ENCODE measurements at places on chromosomes 2 and 18.
A peak's percentile ranks its signal among the peaks of the same experiment; 100 is the strongest.

DNA sequence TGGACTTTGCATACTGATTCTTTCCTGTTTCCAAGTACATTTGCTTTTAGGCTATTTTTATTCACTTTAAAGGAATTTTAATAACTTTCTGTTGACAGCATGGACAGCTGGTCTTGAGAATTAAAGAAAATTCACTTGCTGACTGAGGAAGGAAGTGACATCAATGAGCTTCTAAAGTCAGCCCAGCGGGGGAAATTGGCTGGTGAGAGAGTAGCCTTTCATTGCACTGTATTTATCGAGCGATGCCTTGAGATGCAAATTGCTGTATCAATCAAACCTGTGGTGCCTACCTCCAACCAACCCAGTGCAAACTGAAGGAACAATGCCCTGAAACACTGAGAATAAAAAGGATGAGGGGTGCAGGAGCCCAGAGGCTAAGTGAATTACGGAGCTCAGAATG lies 91.4 kb upstream of the AQP4 start:
- DNase-seq = no peak

GRCh38 chr18:31190919-31191318 lies 28.3 kb upstream of the DSC1 start:
- no peak for DNase-seq

DNA sequence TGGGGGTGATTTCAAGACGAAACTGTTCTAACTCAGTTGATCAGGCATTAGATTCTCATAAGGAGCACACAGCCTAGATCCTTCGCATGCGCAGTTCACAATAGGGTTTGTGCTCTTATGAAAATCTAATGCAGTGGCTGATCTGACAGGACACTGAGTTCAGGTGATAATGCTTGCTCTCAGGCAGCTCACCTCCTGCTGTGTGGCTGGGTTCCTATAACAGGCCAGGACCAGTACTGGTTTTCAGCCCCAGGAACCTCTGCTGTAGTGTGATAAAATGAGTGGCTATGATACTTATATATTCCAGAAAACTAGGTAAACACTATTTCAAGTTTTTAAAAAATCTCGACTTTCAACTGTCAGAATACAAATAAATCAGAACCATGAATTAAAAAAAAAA lies 271.4 kb downstream of the GALNT13 start:
- no peak for DNase-seq

- DNase-seq = peak; percentile 57
These were observed 18.6 kb upstream of the PEX13 start for GRCh38 chr2:60998628-60999545.

DNA sequence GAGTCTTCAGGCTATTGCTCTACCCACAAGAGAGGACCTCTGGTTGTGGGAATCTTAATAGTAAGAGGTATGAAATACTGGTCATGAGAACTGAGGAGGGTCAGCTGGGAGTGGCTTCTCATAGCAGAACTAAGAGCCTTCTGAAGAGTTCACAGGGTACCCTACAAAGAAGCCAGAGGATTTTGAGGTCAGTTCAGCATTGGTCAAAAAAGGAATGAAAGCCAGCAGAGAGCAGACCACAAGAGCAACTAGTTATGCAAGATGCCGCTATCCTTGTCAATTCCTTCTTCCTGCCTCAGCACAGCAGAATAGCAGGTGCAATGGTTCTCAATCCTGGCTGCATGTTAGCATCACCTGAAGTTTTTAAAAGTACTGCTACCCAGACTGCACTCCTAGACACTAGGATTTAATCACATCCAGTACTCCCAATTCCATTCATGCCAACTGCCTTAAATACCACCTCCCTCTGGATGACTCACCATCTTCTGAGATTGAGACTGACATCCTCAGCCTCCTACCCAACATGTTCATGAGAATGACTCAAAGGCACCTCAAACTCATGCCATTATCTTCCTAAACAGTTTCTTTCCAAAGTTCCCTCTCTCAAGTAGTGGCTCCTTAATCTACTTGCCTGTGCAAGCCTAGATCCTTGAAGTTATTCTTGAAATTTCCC lies 81.0 kb upstream of the RBMS1 start:
- DNase-seq = peak; percentile 79

GRCh38 chr18:37661478-37661877 lies 95.9 kb upstream of the CELF4 start:
- DNase-seq = no peak

GRCh38 chr2:76274676-76275075 lies 564.0 kb upstream of the GCFC2 start:
- DNase-seq = no peak

DNA sequence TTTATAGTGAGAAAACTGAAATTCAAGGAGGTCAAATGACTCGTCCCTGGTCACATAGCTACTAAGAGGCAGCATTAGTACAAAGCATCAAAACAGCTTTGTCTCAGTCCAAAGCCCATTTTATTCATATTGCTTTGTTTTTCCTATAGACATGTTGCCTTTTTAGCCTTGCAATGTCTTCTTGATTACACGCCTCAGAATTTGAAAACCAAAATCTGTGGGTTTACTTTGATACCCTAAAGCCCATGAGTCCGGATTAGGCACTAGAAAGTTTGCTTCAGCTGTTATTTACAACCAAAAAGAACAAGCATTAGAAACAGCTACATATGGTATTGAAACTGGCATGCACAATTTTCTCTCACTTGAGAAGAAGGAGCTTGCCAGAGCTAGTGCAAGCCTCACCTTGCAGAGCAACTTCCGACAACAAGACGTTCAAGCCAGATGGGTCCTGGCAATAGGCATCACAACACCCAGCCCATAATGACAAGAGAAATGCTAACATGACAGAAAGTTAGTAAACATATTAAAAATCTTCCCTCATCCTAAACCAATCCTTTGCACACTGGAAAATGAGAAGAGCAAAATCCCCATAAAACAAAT lies 276.8 kb downstream of the RIT2 start:
- no peak for DNase-seq

- DNase-seq = no peak
These were observed 12.5 kb upstream of the TNFAIP6 start for GRCh38 chr2:151344906-151345305.

DNA sequence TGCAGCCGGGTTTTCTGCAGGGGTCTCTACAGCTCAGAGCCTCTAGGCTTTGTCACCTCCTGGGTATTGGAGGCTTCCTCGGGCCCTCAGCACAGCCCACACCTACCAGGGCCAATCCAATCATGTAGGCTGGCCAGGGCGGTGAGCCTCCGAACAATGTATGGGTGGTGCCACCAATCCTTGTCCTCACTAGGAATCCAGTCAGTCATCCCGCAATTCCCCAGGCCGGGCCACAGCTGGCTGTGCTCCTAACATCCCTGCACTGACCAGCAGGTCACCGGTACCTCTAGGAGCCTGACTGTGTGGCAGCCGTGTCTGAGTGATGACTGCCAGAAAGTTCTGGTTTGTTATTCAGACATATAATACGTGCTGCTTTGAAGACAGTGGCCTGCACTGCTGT lies 129.4 kb downstream of the SH3RF3 start:
- no peak for DNase-seq

DNA sequence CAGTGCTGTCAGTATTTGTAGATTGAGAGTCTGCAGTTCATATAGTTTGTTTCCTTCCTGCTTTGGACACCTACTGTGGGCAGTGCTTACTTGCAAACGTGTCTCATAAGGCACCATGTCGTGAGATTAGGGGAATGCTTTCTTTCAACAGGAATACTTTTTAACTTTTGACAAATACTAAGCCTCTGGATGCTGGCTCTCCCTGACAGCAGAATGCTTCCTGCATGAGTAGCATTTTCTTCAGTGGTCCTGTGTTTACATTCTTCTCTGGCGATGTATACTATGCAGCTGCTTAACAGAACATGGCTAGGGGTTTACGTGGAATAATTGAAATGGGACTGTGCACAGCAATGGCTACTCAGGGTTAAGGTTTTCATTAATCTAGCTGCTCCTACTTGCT lies 807.5 kb downstream of the MBD2 start:
- no peak for DNase-seq

DNA sequence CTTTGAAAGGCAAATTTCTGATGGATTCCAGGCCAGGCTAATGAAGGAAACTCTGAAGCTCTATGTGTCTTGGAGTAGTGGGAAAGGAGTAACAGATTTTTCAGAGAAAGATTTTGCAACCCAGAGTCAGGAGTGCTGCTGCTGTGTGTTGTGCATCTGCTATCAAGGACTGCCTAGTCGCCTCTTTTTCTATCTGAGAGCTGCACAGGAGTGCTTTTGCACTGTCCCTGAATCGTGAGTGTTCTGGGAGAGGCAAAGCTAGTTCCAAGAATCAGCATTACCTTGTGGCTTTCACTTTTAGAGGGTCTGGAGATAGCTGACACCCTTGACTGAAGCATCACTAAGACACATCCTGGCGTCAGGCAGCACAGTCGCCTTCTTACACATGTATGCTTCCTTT lies 336.4 kb downstream of the PARD3B start:
- DNase-seq = no peak

GRCh38 chr2:86280191-86280667 lies 57.2 kb downstream of the REEP1 start:
- DNase-seq = no peak

DNA sequence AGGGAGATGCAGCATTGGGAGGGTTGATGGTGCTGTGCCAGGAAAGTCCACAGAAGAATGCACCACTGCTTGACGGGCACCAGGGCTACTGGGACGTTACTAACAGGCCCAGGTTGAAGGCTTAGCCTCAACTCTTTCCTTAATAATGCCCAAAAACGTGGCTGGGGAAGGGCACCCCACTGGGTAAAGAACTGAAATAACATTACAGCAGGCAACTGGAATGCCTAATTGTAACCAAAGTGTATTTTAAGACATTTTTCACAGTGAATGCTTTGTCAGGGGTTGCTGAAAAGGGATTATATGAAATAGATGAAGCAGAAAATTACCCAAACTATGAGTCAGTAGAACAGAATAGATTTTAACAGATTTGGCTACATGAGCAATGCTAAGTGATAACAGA lies 191.3 kb downstream of the CMPK2 start:
- DNase-seq = no peak

DNA sequence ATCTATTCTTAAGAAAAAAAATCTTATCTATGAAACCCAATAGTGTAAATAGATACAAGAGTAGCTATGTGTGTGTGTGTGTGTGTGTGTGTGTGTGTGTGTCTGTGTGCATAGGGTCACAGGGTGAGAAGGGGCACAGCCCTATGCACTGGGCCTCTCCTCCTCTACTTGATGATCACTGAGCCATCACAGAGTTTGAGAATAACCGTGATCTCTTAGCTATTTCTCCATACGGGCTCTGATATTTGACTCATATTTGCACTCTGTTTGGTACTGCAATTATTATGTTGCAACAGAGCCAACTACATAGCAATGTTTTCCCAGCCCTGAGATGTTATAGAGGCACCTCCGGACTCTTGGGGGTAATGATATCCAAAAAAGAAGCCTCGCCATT lies 28.8 kb upstream of the SLC40A1 start:
- peak; percentile 85 for DNase-seq

- no peak for DNase-seq
These were observed 146.2 kb upstream of the ITGA4 start for GRCh38 chr2:181310967-181311366.

GRCh38 chr2:143251681-143252080 lies 122.5 kb downstream of the ARHGAP15 start:
- no peak for DNase-seq

DNA sequence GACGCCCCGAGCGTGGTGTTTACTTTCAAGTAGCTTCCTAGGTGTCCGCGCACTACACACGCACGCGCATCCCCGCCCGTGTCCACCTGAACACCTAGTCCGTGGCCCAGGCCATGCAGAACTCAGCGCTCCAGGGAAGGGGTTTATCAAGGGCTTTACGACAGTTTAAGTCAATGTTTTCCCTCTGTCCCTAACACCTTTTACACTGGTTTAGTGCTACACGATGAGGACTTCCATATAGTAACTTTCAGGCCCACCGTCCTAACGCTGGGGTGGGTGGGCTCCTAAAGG lies 1.4 kb upstream of the BCL2 start:
- no peak for DNase-seq

DNA sequence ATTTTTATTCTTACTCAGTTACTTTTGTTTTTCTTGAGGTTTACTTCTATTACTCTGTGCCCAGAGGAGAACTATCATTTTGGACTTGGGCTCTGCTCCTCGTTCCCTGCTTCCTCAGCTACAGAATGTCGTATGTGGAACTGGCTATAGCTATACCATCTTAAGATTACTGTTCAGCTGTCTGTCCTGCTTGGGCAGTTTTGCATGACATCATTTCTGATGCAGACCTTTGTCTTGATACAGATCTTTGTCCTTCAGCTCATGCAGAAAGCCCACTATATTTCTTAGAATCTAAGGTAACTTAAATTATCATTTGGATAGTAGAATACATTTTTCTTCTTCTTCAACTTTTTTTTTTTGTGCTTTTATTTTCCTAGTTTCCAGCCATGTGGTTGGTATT lies 13.8 kb upstream of the C1GALT1C1L start:
- no peak for DNase-seq

GRCh38 chr18:31711365-31712172 lies 27.2 kb upstream of the B4GALT6 start:
- no peak for DNase-seq

DNA sequence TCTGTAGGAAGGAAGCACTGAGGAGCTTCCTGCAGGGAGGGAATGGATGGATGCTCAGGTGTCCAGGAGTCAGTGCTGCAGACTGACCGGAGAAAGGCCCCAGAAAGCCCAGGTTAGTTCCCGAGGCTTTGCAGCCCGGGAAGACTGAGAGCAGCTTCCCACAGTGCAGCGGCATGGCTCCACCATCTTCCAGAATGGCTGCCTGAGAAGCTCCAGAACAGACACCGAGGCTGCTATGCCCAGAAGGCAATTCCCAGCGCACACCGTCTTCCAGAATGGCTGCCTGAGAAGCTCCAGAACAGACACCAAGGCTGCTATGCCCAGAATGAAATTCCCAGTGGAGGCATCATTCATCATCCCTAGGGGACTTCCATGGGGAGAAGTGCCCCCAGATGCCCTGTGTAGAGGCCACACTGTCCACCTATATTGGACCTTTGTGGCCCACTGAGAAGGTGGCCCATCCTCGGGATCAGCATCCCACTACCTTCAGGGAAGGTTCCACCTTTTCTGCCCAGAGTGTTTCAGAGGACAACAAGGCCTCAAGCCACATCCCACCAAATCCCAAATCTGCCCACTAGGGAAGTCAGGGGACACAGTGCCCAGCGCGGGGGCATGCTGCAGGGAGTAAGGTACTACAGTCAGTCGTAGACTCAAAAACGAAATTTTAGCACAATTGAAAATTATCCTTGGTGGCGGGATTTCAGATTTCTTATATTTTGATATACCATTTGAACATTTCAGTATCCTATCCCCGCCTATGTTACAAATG lies 80.5 kb downstream of the KCNF1 start:
- DNase-seq = no peak

DNA sequence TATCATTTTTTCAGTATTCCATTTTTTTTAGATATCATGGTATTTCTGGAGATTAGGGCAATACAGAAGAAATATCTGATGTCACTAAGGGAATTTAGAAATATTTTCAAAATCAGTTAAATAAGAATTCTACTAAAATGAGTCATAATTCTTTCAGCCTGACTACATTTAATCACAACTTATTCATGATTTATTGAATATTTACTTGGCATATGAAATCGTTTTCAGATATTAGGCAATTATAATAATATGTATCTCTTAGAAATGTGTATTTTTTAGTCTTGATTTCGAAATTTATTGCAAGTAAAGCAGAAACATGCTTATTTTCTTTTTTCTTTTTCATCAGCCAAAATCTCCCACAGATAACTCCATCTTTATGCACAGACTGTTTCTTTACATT lies 142.2 kb downstream of the CCDC102B start:
- peak; percentile 58 for DNase-seq

- DNase-seq = peak; percentile 53
These were observed 113.1 kb downstream of the MREG start for GRCh38 chr2:215900203-215900611.

All from HCEC 1CT (cell line).